ENCODE measurements at places on chromosomes 13 and 19.

- DNase-seq, result no peak
These were observed 3.9 kb downstream of the PLK5 start for GRCh38 chr19:1527650-1528309.

GRCh38 chr13:63307228-63307627 lies 1891.6 kb upstream of the PCDH20 start:
- DNase-seq, result no peak

- DNase-seq, result no peak
These were observed 52.6 kb upstream of the C13orf46 start for GRCh38 chr13:114026481-114026880.

GRCh38 chr13:75195495-75196146 lies 286.3 kb downstream of the TBC1D4 start:
- no peak for DNase-seq

- DNase-seq, result no peak
These were observed 261.6 kb downstream of the GPC5 start for GRCh38 chr13:91660076-91660415.

- no peak for DNase-seq
These were observed 41.1 kb downstream of the DNM2 start for GRCh38 chr19:10758978-10759377.

Data from posterior cingulate gyrus (tissue), 11 donors.